Motor neuron (in vitro differentiated cells): ENCODE measurements at places on chromosomes 3 and 15. TPM values are rescaled to one million over a fixed set of nuclear protein-coding genes. Genes with fewer than 3 reads are reported as not detected.

- no peak for ATAC-seq
Measured at GRCh38 chr3:16912400-16913263, 27.9 kb downstream of the PLCL2 start.

GRCh38 chr3:129412542-129413198, 15.8 kb downstream of the EFCAB12 start:
- no peak for ATAC-seq

DNA sequence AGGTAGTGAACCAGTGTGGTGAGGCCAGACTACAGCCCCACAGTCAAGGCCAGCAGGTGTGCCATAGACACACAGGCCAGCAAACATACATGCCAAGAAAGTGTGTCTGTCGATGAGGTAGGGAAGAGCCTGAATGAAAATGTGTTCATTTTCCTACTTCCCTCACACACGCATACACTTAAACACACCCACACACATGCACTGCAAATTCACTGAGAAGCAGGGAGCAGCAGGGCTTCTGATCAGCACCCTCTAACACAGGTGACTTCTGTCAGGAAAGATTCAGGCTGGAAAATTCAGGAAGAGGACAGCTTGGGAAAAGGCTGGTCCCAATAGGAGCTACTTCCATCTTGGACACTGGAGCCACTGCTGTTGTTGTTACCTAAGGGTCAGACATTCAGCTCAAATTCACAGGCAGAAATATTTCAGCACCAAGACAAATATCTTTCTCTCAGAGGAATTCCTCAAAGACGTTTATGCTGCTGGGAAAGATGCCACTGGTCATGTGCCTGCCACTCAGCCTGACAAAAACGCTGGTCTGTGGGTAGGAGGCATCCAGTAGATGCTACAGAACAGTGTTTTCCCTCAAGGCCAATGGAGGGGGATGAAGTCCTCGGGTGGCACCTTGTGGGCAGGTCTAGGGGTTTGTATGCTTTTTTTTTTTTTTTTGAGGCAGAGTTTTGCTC, 40.9 kb upstream of the LARS2 start:
- peak; percentile 66 for ATAC-seq

- ATAC-seq = no peak
Measured at GRCh38 chr15:42152921-42153698, 3.3 kb downstream of the PLA2G4F start.

DNA sequence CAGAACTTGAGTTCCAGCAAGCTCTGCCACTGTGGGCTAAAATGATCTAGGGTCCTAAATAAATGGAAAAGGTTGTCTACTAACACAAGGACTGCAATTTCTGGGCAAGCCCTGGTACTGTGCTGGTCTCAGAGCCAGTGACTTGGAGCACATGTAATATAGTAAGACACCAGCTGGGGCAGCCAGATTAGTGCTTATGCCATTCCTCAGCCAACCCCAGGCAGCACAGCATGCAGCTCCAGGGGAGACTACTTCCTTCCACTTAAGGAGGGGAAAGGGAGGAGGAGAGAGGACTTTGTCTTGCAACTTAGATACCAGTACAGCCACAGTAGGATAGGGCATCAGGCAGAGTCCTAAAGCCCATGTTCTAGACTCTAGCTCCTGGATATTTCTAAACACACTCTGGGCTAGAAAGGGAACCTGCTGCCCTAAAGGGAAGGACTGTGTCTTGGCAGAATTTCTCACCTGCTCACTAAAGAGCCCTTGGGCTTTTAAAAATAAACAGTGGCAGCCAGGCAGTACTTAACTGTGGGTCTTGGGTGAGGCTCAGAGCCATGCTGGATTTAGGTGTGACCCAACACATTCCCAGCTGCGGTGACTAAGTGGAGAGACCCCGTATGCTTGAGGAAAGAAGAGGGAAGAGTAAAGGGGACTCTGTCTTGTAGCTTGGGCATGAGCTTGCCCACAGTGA, 223.7 kb upstream of the BCHE start:
- ATAC-seq = no peak

DNA sequence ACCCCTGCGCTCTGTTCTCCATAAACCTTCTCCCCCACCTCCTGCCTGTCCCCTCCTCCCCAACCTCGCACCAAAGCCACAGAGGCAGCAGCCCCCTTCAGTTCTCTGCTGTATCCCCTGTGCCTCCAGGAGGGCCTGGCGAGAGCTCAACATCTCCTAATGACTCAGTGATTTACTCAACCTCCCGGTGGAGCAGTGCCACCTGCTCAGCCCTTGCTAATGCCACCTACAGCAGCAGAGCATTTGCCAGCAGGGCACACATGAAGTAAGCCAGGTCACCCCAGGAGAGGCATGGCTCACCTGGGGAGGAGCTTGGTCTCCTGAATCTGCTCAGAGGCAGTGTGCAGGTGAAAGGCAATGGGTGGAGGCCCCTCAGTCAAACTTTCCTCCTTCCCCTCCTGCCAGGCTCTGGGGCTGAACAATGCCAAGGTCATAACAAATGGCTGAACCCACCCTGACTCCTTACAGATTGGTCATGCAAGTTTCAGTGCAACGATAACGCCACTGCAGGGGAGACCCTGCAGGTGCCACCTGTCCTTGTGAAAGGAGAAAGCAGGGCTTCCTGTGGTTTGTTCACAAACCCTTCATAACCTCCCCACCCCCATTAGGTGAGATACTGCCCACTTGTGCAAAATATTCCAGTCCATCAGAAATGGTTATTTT, 19.8 kb downstream of the TRPM1 start:
- ATAC-seq = no peak

DNA sequence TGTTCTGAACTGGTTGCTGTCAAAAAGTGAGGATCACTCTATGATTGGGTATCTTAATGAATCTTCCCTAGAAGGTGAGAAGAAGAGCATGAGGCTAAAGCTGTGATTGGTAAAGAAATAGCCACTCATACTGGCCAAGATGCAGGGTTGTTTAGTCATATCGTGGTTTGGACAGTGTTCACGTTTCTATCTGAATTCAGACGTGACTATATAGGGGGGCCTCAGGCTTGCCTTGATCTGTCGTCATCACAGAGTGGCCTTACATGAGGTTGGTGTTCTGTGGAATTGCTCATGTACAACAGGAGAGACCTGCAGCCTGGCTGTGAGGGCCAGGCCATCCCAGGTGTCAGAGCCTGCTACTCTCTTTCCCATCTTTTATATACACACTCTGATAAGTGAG, 12.4 kb downstream of the RTP2 start:
- no peak for ATAC-seq

BBX gene
- total RNA-seq = 35.0 and 38.5 TPM in 2 replicates

GRCh38 chr15:81194723-81195122, 2.0 kb upstream of the IL16 start:
- no peak for ATAC-seq

- no peak for ATAC-seq
Measured at GRCh38 chr15:74343127-74343796, 24.2 kb downstream of the CYP11A1 start.

TUSC7 gene
- total RNA-seq = 4.2 and 8.4 TPM in 2 replicates

BUB1B gene
- total RNA-seq = 32.3 and 39.0 TPM in 2 replicates

C3orf18 gene
- 12.0 TPM in 2 replicates for total RNA-seq

RASGRP1 gene
- total RNA-seq = 8.3 and 11.3 TPM in 2 replicates

GOLGA8O gene
- total RNA-seq = 0.14 TPM in 1 of 2 replicates, not detected in the other

ATP8B4 gene
- total RNA-seq = 0.62 and 1.2 TPM in 2 replicates

CACNA1D gene
- 2.9 and 3.1 TPM in 2 replicates for total RNA-seq

DNA sequence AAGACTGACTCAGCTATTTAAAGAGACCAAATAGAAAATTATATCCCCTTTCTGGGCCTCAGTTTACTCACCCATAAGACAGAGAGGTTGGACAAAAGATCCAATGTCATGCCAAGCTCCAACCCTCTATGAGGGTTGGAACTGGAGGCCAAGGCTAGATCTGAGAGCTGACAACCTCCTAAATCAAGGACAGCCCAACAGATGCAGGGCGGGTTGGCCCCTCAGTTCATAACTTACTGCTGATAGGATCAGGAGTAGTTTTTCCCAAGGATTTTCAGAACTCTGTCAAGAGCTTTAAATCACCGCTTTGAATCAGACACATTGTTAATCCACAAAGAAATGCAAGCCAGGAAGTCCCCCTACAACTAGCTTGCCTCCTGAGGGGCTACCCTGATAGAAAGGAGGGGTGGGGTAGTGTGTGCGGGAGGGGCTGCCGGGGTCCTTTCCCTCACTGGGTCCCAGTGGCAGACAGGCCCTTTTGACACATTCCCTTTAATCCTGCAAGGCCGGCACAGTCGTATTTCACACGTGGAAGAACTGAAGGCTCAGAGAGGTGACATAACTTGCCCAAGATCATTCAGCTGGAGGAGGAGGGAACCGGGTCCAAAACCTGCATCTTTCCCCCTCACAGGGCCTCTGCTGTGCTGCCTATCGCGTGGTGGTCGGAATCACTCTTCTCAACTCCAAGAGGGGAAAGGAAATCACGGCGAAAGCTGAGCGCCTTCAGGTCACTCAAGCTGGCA, 21.4 kb downstream of the BMF start:
- peak; percentile 1 for ATAC-seq

NR2E3 gene
- total RNA-seq = 0.71 and 0.75 TPM in 2 replicates

GRCh38 chr3:12399226-12399625, 85.1 kb upstream of the TSEN2 start:
- no peak for ATAC-seq

DUOXA2 gene
- not detected in 2 replicates for total RNA-seq

KLHL40 gene
- total RNA-seq = not detected in 2 replicates

SH3GL3 gene
- total RNA-seq = 9.6 and 9.9 TPM in 2 replicates

GRCh38 chr15:72271221-72271620, 1.1 kb downstream of the PARP6 start:
- no peak for ATAC-seq

- no peak for ATAC-seq
Measured at GRCh38 chr3:136898954-136899353, 36.9 kb downstream of the NCK1 start.
